Testis (tissue), 5 donors: ENCODE measurements at places on chromosomes 16 and 17. TPM values are rescaled to one million over a fixed set of nuclear protein-coding genes. Genes with fewer than 3 reads are reported as not detected.
A peak's percentile ranks its signal among the peaks of the same experiment; 100 is the strongest.

DNA sequence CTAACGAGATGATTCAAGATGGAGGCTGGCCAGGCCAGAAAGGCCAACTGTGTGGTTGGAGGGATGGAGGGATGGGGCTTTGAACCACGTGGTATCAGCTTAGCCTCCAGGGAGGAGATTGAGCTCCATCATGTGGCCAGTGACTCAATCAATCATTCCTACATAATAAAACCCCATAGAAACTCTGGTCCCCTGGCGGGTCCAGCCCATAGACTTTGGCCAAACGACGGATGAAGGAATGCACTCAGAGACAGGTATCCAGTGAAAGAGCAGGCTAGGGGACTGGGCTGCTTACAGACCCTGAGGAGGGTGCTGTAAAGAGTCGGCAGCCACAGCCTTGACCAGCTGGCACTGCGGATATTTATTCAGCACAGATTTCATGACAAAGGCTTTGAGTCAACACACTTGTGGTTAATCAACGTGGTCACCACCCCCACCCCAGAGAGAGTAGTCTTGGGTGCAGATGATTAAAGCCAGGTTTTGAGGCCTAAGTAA is 308.7 kb upstream of the TNRC6C start:
- no peak for DNase-seq
- no peaks in the 10 kb centered on the region for H3K36me3 ChIP-seq
- H3K4me3 ChIP-seq = no peak overlapping the region
- H3K27me3 ChIP-seq = no peaks in the 10 kb centered on the region
- no peaks in the 10 kb centered on the region for H3K4me1 ChIP-seq
- H3K27ac ChIP-seq = no peak overlapping the region

DNA sequence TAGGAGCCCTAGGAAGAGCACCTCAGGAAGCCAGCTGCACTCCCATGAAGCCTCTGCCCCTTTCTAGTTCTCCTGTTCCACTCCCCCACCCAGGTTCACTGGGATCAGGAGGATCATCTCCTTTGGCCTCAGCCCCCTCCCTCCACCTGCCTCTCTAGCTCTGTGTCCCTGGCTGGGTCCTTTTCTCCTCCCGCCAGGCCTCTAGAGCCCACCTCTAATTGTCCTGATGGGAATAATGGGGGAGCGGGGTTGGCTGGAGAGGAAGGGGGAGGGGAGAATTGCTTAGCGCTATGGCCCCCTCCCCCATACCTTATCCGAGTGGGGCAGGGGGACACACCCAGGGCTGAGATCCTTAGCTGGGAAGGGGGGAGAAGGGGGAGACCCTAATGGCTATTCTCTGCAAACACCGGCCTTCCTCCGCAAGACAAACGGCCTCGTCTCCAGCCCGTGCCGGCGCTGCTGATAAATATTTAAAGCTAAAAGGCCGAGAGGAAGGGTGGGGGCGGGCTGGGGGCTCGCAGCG is 997 bp downstream of the HOXB7 start:
- no peak for DNase-seq
- H3K27me3 ChIP-seq = no peaks in the 10 kb centered on the region
- peaks cover 10% of the 10 kb centered on the region for H3K4me1 ChIP-seq
- no peaks in the 10 kb centered on the region for H3K36me3 ChIP-seq
- peak overlapping the region; percentile 64 for H3K4me3 ChIP-seq

DNA sequence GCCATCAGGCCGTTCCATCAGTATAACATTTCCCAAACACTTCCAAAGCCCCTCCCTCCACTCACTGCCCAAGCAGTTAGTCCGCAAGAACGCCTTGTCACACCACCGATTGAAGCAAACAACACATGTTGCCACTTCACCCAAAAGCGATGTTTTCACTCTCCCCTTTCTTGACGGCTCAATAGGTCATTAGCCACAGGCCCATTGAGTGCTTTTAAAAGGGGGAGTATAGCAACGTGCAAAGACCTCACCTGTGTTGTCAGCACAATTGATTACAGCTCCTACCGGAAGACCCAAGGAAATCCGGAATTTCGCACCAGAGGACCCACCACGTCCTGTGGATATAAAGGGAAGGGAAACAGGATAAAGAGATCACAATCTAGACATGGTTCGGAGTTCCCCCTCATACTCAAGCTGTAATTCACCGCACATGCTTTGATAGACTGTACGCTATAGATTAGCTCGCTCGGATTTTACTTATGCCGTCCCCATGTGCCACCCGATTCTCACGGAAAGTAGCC is 690 bp downstream of the RPL23 start:
- no peak for DNase-seq
- peak overlapping the region; percentile 97 for H3K27ac ChIP-seq
- H3K36me3 ChIP-seq = no peaks in the 10 kb centered on the region
- peak overlapping the region; percentile 78 for H3K4me3 ChIP-seq
- no peaks in the 10 kb centered on the region for H3K27me3 ChIP-seq
- H3K4me1 ChIP-seq = peaks cover 18% of the 10 kb centered on the region

GRCh38 chr16:67252609-67253497 is 4.1 kb downstream of the SLC9A5 start:
- H3K27me3 ChIP-seq = no peaks in the 10 kb centered on the region
- H3K4me3 ChIP-seq = no peak overlapping the region
- no peak overlapping the region for H3K27ac ChIP-seq
- H3K36me3 ChIP-seq = no peaks in the 10 kb centered on the region
- no peak for DNase-seq

DNA sequence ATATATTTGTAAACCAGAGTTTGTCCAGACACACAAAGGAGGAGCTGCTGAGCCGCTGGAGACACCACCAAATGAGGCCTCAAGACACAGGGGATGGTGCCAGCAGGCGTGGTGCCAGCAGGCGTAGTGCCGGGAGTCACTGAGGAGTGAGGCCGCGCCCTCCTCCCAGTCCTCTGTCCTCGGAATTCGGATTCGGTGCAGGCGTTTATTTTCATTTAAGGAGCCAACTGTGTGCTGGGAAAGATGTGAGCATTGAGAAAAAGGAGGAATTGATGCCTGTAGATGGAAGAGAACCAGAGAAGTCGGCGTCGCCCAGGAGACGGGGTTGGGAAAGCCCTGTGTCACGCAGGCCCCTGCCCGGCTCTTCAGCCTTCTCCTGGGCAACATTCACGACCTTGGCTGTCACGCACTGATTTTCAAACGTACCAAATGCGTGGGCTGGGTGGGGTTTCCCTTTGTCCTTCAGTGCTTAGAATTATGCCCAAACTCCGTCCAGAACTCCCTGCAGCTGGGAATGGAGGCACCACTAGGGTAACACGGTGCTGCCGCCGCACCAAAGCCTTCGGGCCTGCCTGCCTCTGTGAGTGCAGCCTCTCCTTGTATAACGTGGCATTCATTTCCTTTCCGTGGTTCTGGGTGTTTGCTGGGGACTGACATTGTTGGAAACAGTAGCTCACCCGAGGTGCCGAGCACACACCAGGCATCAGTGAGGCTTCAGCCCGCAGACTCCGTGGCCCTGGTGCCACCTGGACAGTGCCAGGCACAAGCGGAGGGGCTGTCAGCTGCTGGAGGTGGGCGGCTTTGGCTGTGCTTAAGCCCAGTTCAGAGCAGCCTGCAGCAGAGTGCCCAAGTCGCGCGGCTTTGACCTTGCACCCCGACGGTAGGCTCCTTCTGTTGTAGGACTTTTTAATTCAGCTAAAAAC is 49.0 kb upstream of the CHMP6 start:
- no peaks in the 10 kb centered on the region for H3K27me3 ChIP-seq
- H3K4me1 ChIP-seq = peaks cover 18% of the 10 kb centered on the region
- DNase-seq = peak; percentile 97
- H3K4me3 ChIP-seq = no peak overlapping the region

DNA sequence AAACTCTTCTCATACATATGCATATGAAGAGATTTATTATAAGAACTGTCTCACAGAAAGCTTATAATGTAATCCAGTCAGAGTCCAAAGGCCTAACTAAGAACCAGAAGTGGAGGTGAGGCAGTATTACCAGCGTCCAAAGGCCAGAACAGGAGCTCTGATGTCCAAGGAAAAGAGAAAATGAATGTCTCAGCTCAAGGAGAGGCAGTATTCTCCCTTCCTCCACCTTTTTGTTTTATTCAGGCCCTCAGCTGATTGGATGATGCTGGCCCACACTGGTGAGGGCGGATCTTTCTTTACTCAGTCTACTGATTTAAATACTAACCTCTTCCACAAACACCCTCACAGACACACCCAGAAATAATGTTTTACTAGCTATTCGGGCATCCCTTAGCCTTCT is 43.4 kb downstream of the FBXL20 start:
- H3K4me3 ChIP-seq = no peak overlapping the region
- H3K27me3 ChIP-seq = no peaks in the 10 kb centered on the region
- peaks cover 12% of the 10 kb centered on the region for H3K4me1 ChIP-seq
- DNase-seq = no peak

DNA sequence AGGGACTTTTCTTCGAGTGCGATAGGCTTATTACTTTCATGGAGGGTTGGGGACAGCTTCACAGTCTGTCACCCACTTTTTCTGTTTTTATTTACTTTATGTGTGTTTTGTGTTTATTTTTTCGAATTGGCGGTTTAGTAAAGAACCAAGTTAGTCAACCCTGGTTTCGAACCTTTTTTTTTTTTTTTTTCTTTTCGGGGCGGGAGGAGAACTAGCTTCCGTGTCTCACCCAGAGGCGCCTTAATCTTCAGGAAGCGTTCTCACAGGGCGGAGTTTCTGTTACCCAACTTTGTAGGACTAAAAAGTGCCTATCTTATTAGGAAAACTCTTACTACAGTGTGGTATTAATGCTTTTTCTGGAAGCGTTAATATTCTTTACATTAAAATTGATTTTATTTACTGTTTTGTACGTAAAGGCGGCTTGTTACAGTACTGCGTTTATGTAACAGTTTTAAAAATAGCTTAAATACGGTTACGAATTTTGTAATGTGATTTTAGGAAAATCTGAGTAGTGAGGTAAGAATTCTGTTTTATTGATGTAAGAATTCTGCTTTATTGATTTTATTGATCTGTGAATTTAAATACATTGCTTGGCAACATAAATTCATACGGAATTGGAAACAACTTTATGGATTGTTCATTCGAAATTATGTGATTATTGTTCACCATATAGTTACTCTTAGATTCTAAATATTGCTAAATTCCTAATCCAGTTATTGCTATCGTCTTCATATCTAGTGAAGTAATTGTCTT is 885 bp downstream of the ZNF207 start:
- no peaks in the 10 kb centered on the region for H3K27me3 ChIP-seq
- H3K27ac ChIP-seq = peak overlapping the region; percentile 98
- DNase-seq = peak; percentile 47
- H3K4me3 ChIP-seq = peak overlapping the region; percentile 100

DNA sequence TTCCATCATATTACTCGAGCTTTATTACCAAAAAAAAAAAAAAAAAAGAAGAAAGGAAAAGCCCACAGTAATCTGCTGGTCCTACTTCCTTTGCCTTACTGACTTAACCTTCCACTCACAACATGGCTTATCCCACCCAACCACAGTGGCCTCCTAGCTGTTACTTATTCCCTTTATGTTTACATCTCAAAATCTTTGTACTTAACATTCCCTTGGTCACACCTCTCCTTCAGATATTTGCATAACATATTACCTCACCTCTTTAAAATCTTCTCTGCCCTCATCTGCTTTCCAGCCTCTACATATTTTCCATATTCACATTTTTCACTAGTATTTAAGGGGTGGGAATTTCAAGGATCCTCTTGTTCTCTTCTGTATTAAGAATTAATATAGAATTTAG is 327.0 kb upstream of the TBX2 start:
- H3K4me3 ChIP-seq = no peak overlapping the region
- no peaks in the 10 kb centered on the region for H3K4me1 ChIP-seq
- H3K36me3 ChIP-seq = no peaks in the 10 kb centered on the region
- H3K27ac ChIP-seq = no peak overlapping the region
- DNase-seq = no peak

- peaks cover 14% of the 10 kb centered on the region for H3K4me1 ChIP-seq
- no peak overlapping the region for H3K27ac ChIP-seq
- H3K4me3 ChIP-seq = no peak overlapping the region
- DNase-seq = peak; percentile 66
- H3K36me3 ChIP-seq = no peaks in the 10 kb centered on the region
Measured at GRCh38 chr17:49703557-49704277, 4.0 kb downstream of the SLC35B1 start.

- no peak for DNase-seq
- no peaks in the 10 kb centered on the region for H3K36me3 ChIP-seq
Measured at GRCh38 chr17:36510636-36511035, 24.0 kb downstream of the MYO19 start.

CARD14 gene
- 2.1 TPM for polyA plus RNA-seq

ABI3 gene
- polyA plus RNA-seq = 3.9 TPM

ALOX12B gene
- 1.1 TPM for polyA plus RNA-seq
